ENCODE measurements at places on chromosomes 7 and 10.

DNA sequence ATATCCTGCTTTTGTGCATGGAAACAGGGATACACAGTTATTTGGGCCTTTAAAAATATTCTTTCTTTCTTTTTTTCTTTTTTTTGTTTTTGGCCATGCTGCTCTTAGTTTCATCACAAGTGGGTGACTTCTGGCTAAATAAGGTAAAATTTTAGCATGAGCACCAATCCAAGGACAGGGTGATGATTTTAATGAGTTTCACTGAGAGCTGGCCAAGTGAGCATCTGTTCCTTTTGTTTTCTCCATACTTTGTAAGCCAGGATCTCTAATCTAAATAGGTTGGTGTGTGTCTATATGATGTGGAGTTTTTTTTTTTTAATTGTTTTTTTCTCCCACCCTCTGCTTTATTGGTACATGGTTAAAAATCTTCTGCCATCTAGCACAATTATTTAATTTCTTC is 106.8 kb downstream of the POLL start:
- DNase-seq = no peak

- DNase-seq = no peak
Observed at GRCh38 chr10:61632057-61632670, 30.6 kb upstream of the CABCOCO1 start.

GRCh38 chr10:71266147-71266917 is 52.7 kb upstream of the SLC29A3 start:
- no peak for DNase-seq

DNA sequence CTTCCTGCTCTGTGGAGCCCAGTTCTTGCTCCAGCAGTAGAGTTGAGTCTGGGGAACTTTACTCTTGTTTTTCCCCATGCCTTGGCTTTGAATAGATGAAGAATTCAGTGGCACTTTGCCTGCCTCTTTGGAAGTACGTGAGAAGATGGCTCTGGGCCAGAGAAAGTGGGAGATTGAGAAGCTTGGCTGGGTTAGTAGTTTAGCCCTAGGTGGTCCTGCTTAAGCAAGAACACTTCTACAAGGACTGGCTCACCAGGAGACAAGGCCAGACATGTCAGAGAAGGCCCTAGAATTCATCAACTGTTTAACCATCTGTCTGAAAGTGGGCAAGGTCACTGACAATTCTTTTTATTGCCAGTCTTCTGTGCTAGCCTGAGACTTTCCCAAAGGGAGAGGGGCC is 410.3 kb downstream of the TYW1 start:
- no peak for DNase-seq

Data from activated T-cell treated with anti-CD3 and anti-CD28 coated beads for 48 hours (primary cell).